ENCODE measurements at places on chromosomes 13 and 19.

DNA sequence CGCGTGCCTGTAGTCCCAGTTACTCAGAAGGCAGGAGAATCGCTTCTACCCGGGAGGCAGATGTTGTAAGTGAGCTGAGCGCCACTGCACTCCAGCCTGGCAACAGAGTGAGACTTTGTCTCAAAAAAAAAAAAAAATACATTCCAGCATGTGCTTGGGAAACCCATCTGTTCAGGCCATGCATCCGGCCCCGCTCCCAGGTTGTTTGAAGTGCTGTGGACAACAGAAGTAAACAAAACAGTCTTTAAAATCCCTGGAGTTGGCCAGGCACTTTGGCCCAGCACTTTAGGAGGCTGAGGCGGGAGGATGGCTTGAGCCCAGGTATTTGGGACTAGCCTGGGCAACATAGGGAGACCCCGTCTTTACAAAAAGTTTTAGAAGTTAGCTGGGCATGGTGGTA is 3.2 kb upstream of the PTPRS start:
- DNase-seq, result no peak

DNA sequence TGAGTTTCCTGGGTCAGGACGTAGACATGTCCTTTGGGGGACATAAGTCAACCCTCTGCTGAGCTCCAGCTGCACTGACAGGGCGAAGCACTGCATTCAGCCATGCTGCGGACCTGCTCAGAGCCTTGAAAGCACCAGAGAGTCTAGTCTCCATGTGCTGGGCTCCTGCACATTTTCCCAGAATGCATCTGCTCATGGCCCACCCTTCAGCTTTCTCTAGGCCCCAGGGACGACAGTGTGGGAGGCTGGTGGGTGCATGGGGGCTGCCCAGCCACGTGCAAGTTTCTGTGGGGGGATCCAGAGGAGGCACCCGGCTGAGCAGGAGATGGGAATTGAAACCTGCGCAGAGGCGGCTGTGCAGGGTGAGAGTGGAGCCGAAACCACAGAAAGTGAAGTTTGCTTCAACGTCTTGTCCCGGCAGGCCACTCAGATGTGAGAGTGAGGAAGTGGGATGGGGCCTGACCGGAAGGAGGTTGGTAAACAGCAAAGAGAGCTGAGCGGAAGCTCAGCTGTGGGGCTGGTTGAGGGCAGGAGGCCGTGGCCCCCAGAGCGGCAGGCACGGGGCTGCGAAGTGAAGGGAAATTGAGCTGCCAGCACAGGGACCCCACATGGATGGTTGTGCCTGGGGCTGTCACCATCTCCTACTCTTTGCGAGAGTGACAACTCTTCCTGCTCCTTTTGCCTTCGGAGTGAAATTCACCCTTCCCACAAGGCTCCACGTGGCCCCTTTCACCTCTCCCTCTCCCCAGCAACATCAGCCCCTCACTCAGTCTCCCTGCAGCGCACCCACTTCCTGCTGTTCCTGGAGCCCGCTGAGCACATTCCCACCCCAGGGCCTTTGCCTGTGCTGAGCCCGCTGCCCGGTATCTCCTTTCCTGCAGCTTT is 11.8 kb downstream of the PGLS start:
- peak; percentile 74 for DNase-seq

GRCh38 chr13:49367640-49368422 is 76.0 kb downstream of the CAB39L start:
- no peak for DNase-seq

DNA sequence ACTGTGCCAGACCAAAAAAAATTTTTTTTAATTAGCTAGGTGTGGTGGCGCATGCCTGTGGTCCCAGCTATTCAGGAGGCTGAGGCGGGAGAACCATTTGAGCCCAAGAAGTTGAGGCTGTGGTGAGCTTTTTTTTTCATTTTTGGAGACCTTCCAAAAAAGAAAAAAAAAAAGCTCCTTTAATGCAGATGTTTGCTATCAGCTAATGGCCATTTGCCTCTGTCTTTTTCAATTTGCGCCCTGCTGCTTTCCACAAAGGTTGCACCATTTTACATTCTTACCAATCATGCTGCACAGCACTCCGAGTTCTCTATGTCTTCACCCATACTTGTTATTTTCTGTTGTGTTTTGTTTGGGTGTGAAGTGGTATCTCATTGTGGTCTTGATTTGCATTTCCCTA is 15.6 kb upstream of the SMARCA4 start:
- DNase-seq, result no peak

- peak; percentile 84 for DNase-seq
These were observed 19.3 kb upstream of the ZNF888 start for GRCh38 chr19:52942386-52943133.

- no peak for DNase-seq
These were observed 849 bp upstream of the TCF3 start for GRCh38 chr19:1653300-1653628.

DNA sequence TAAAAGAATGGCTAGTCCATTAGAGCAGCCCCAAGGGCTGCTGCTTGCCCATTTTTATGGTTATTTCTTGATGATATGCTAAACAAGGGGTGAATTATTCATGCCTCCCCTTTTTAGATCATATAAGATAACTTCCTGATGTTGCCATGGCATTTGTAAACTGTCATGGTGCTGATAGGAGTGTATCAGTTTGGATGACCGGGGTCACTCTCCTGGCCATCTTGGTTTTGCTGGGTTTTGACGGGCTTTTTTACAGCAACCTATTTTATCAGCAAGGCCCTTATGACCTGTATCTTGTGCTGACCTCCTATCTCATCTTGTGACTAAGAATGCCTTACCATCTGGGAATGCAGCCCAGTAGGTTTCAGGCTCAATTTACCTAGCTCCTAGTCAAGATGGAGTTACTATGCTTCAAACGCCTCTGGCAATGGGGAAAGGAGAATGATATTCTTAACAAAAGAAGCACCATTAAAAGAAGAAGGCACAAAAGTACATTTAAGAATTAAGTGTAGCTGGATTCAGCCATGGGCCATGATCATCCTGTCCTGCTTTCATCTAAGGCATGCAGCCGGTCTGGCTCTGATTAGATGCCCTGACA is 1156.0 kb downstream of the PCDH9 start:
- no peak for DNase-seq

- no peak for DNase-seq
These were observed 170.8 kb downstream of the KDM4B start for GRCh38 chr19:5139583-5140325.
